Activated CD8-positive, alpha-beta memory T cell treated with anti-CD3 and anti-CD28 coated beads for 48 hours (primary cell): ENCODE measurements at places on chromosomes 6 and 20.

DNA sequence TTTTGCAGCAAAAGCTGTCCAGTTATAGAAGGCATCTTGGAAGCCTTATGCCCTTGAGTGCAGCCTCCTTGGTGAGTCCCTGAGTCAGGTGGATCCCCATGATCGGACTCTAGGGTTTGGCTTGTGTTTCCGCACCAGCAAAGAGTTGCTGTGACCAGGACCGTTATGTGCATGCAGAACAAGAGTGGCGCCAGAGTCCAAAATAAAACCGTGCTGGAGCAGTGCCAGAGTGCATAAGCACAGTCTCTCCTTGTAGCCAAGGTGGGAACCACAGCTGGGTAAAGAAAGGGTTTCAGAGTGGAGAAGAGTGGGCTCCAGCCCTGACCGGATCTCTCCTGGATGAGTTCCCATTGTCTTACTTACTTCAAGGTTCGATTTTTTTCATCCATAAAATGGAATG is 58.6 kb downstream of the FOXA2 start:
- no peak for DNase-seq

DNA sequence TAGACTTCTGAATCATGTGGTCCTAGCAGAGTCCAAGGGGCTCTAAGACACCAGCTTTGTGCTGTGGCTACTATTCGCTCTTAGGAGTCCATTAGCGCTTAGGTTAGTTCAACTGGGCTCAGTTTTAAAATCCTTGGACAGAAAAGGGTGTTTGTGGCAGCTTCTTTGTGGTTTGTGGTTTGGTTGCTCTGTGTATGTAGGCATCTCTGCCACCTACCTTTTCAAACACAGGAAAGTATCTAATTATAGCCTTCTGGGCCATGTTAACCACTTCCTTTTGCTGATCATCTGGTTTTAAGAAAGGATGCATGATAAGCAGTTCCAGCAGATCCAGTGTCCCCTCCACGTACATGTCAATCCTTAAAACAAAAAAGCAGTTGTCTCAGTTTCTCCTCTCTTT is 10.8 kb downstream of the GSTA4 start:
- DNase-seq, result no peak

GRCh38 chr6:53479871-53480270 is 65.0 kb downstream of the GCLC start:
- no peak for DNase-seq

GRCh38 chr20:1566701-1567100 is 9.2 kb upstream of the SIRPD start:
- no peak for DNase-seq

DNA sequence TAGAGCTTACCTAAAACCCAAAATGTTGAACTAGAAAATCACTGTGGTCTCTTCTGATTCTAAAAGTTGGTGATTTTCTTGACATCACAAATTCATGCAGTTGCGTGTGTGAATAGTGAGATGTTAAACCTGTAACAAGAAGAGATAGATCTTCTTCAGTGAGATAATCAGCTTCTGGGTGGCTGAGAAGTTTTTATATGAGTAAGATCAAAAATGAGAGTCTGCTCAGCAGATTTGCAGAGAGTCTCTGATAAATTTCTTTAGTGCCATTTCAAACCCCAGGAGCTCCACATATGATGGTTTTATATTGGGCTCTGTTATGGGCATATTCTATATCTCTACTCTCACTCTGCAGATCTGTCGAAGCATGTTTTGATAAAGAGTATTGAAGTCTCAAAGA is 185.4 kb downstream of the ZFAND3 start:
- no peak for DNase-seq

GRCh38 chr6:111721753-111722154 is 116.1 kb upstream of the TRAF3IP2 start:
- DNase-seq, result no peak

DNA sequence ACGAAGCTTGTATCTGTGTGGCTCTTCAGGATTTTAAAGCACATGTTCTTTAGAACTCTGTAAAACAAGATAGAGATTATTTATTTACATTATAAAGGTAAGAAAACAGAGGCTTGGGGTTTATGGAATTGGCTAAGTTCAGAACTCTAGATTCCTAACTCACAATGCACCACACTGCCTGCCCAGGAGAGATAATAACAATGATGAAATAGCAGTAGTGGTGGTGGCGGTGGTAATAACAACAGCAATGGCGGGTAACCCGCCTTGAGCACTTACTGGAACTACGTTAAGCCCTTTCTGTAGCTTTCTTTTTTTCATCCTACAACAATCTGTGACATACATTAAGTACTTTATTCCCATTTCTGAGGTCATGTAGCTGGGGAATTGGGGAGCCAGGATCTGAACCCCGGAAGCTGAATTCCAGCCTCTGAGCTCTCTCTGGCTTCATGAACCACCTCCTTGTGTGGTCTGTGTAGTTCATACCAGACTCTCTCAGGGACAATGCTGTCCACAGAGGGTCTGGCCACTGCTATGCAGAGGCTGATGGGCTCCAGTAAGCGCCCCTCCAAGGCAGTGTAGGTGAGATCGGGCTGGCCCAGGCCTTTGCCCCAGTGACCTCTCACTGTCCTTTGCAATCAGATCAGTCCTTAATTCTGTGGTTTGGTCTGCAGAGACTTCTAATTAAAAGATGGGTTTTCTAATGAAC is 260.9 kb downstream of the SLC24A3 start:
- no peak for DNase-seq

- DNase-seq, result no peak
Observed at GRCh38 chr20:44188752-44189151, 1.8 kb upstream of the JPH2 start.

DNA sequence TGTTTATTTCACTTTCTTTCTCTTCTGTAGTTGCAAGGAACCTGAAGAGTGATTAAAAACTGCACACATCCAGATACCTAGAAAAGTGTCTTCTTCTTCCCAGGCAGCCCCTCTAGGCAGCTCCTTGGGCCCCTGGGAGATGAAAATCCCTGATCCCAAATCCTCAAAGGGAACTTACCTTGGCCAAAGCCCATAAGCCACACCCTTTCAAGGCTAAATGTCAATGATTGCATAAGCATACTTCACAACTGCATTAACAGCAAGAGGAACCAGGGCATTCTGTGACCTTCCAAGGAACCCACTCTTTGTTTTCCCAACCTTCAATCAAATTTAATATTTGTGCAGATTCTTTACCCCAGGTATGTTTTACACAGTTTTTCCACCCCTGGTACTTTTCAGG is 4.4 kb upstream of the HMGN3 start:
- DNase-seq, result no peak

- DNase-seq, result no peak
Observed at GRCh38 chr20:62425281-62426058, 1.9 kb downstream of the RBBP8NL start.

- no peak for DNase-seq
Observed at GRCh38 chr20:38299963-38300362, 4.0 kb upstream of the BPI start.

DNA sequence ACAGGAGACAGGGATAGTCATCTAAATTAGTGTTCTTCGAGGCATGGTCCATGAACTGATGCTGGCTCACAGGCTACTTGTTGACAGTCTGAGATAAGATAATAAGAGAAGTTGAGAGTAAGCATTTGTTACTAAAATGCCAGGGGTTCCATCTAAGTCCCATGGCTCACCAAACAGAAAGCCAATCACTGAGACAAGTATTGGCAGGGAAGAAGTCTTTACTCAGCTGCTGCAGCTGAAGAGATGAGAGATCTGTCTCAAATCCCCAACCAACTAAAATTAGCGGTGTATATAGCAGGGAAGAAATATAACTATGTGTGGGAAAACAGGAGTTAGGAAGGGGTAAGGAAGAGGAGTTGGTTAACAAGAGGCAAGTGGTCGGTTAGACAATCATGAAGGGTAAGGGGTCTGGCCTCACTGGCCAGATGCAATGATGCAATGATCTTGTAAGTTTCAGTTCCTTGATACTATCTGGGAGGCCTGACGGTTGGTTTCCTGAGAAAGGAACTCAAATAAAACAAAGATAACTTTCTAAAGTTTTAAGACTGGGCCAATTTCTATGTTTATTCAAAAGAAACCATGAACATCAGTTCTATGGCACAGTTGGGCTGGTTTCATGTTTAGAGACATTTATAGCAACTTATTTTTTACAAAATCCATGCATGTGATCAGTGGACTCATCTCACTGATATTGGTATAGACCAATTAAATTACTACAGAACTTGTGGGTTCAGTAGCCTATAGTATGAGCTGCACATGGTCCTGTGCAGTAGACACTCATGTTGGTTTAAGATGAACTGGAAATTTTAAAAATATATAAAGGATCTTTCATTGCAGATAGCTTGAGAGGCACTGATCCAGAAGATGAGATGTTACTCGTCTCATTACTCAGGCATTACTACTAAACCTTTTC is 9.9 kb upstream of the HEBP2 start:
- no peak for DNase-seq

DNA sequence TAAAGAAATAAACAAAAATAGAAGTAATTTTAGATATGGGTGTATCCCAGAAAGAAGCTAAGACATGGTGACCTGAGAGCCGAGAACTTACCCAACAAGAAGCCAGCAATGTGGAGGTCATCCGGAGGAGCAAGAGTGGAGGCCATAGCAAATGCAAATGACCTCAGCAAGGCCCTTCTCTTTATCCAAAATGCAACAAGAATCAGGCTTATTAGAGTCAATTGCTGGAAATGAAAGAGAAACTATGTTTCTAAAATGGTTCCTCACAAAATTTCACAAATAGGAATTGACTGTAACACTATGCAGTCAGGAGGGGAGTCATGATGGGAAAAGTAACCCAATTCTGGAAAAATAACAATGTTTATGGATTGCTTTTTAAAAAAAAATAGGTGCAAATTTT is 90.4 kb downstream of the TNFAIP3 start:
- DNase-seq, result no peak

DNA sequence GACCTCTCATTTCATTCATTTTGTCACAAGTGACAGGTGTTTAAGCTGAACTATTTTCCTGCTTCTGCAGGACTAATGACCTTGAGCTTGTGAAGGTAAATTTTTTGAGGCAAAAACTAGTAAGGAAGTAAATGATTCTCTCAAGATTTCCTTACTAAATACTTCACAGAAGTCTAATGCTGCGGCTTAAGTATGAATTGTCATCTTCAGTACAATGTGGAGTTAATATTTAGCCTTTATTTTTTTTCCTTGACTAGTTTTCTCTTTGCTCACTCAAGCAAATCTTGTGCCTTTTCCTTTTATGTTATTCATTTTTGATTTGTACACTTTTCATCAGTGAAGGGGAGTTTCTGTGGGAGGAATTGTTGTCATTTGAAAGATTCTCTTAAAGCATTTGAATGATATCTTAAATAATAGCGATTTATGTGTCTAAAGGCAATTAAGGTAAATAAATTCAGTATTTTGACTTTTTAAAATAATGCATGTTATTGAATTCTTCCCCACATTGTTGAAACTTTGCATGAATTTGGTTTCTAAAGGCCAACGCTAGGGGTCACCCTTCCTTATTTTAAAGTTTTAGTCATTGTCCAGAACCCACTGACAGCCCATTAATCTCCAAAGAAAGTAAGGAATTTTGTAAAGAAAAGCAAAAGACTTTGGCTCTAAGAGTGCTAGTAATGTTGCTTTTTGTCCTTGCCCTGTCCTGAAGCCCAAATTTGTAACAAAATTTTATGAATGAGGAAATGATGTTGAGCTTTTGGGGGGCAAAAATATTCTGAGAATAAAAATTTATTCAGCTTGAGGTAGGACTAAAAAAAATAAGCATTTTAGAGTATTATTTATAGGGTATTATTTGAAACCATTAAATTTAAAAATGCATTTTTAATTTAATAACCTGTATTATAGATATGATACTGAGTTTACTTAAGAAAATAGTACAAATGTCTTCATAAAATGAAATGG is 157.4 kb upstream of the LAMA2 start:
- DNase-seq, result no peak

DNA sequence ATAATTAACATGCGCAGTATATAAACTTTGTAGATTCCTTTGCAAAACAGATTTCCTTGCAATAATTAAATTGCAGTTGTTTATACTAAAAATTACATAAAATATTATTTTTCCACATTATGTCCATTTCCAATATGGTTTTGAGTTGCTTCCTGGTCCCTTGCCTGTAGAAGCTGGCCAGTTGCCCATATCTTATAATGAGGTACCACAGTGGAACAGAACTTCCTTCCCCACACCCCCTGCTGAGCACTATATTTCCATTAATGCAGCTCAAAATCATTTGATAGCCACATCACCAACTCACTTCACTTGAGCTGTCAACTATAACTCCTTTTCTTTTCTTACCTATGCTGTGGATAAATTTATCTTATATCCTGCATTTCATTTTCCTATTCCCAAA is 194.6 kb downstream of the DST start:
- no peak for DNase-seq

- no peak for DNase-seq
Observed at GRCh38 chr6:133033263-133033662, 207.9 kb upstream of the EYA4 start.

- DNase-seq, result no peak
Observed at GRCh38 chr6:165662041-165662748, 846 bp downstream of the PDE10A start.

- DNase-seq, result no peak
Observed at GRCh38 chr20:32366380-32366779, 8.2 kb downstream of the ASXL1 start.

GRCh38 chr6:110542311-110543024 is 66.1 kb upstream of the SLC22A16 start:
- no peak for DNase-seq

GRCh38 chr20:23524146-23524545 is 33.2 kb downstream of the CST8 start:
- no peak for DNase-seq

GRCh38 chr6:89047473-89047872 is 33.1 kb upstream of the PNRC1 start:
- DNase-seq, result no peak

DNA sequence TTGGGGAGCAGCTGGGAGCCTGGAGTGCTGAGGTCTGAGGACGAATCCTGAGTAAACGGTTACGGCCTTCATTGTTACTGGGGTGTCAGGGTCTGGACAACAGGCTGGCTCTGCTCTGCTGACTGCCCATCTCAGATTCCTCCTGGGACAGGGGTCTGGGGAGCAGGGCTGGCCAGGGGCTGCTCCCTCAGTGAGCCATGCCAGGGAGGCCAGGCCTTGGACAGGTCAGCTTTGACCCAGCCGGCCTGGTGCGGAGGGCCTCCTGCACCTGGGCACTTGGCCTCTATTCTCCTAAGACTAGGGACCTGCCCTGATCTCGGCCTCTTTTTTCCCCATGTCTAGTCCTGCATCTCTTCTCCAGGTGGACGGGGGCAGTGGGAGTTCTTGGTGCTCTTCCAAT is 44.9 kb downstream of the MYT1 start:
- no peak for DNase-seq

- DNase-seq, result no peak
Observed at GRCh38 chr20:7348253-7348652, 580.8 kb downstream of the BMP2 start.

DNA sequence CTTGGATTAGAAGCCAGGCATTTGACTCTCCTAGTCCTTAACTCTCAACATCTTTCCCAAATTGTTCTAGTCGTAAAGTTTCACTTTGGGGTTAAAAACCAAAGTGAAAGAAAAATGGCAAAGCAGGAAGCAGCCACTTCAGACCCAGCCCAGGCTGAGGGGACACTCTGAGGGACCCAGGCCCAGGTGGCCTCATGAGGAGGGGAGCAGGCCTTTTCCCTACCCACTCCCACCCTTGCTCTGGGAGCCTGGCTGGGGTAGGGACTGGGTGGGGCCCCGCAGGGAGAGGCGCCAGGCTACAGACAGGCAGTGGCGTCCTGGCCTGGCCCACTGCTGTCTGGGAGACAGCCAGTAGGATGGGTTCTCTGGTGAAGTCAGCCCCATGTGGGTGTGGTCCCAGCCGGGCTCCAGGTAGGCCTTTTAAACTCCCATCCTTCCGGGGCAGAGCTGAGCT is 68.7 kb upstream of the MYL9 start:
- no peak for DNase-seq

- no peak for DNase-seq
Observed at GRCh38 chr6:28693751-28694443, 168.2 kb downstream of the GPX5 start.

GRCh38 chr6:19839237-19839546 is 2.0 kb downstream of the ID4 start:
- DNase-seq, result no peak
